Globus pallidus (tissue), 1 donor: ENCODE measurements at places on chromosomes 1 and 21.

GRCh38 chr1:178501705-178502329 is 5.1 kb upstream of the CLEC20A start:
- peak; percentile 41 for DNase-seq

DNA sequence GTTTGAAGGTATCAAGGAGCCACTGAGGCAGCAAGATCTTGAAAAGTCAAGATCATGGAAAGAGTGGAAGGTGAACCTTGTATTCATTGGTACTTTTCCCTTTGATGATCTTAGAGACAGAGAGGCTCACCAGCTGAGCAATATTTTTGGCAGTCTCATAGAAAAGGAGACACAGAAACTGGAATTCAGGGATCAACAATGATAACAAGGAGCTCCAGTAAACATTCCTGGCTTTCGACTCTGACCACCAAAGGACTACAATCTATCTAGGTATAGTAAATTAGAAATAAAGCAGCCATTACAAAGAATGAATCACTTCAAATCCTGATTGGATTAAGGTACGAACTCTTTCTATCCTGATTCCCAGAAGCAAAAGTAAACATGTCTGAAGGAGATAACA is 615.4 kb downstream of the KIF26B start:
- DNase-seq, result no peak

DNA sequence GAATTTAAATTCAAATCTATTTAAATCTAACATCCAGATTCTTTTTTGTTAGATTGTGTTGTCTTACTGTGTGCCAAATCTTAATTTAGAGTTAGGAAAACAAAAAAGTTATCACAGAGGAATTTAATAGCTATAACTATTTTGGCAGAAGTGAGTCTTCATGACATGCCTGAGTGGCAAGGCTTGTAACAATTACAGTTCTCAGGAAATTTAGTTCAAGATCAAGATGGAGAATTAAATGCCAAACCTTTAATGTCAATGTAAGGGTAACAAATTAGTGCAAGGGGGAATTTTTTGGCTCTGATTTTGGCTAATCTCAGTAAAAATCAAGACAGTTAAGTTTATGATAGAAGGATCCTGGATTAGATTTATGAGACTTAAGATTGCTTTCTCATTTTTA is 58.4 kb downstream of the GDAP2 start:
- no peak for DNase-seq

GRCh38 chr1:32702599-32703478 is at the start of gene SYNC:
TSS of gene SYNC (minus strand) at chr1:32702770. CDS start at chr1:32702660, 110 bp downstream.
- peak; percentile 9 for DNase-seq

GRCh38 chr1:63868268-63868781 is 94.5 kb downstream of the ROR1 start:
- no peak for DNase-seq

DNA sequence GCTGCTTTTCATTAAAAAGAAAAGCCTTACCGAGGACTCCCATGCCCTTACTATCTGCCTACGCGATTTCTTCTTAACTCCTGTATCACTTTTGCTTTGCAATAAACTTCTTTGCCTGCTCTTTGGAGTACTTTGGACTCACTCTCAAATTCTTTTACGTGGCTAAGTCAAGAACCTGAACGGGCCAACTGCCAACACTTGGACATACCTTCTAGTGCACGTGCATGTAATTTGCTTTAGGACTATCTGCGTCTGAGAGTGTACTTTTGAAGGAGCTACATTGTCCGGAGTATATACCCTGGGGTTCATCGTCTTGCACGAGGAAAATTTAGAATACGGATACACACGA is 3.6 kb upstream of the OTUD3 start:
- DNase-seq, result no peak

DNA sequence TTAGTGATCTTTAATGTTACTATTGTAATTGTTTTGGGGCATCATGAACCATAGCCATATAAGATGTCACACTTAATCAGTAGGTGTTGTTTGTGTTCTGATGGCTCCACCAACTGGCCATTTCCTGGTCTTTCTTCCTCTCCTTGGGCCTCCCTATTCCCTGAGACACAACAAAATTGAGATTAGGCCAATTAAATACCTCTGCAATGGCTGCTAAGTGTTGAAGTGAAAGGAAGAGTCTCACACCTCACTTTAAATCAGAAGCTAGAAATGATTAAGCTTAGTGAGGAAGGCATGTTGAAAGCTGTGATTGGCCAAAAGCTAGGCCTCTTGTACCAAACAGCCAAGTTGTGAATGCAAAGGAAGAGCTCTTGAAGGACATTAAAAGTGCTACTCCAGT is 30.7 kb downstream of the PPP2R5A start:
- DNase-seq, result peak; percentile 36

GRCh38 chr1:17553975-17554700 is 14.6 kb downstream of the ARHGEF10L start:
- no peak for DNase-seq

GRCh38 chr1:14568716-14569355 is 29.6 kb upstream of the KAZN start:
- DNase-seq, result no peak

DNA sequence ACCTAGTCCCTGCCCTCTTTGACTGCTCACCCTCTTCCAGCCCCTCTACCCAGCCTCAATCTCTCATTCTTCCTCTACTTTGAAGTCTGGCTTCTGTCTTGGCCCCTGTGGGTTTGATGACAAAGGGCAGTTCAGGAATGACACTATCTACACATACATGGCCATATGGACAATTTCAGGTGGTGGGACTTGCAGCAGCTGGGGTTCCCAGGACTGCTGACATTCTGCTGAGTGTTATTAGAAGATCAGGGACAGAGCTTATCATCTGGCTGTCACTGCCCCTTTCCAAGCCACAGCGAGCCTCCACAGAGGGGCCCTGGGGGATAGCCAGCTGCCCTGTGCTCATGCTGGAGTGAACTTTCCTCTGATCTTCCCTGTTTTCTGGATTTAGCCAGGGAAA is 97.4 kb upstream of the IPO9 start:
- DNase-seq, result no peak

DNA sequence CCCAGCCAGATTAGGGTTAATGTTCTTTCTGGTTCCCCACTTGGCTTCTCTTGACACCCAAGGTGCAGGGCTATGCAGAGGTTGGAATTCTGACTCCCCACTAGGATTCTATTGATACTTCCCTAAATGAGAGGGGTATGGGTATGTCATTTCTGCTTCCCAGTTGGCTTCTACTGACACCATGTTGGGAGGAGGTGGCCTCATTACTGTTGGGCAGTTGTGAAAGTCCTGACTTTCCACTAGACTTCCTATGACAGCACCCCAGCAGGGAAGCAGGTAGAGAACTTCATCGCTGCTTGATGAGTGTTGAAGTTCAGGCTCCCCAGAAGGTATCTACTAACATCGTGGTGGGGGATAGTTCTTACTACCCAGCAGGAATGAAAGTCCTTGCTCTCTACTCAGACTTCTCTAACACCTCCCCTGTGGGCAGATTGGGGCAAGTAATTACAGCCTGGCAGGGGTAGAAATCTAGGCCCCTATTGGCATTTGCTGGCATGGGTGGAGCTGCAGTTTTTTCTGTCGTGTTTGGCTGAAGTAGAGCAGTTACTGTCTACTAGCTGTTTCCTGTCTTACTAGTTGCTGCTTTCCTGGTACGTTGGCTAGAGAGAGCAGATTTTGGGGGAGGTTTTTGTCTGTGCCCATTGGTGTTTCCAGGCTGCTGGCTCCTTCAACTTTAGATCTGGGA is 41.5 kb downstream of the ZYG11B start:
- no peak for DNase-seq

DNA sequence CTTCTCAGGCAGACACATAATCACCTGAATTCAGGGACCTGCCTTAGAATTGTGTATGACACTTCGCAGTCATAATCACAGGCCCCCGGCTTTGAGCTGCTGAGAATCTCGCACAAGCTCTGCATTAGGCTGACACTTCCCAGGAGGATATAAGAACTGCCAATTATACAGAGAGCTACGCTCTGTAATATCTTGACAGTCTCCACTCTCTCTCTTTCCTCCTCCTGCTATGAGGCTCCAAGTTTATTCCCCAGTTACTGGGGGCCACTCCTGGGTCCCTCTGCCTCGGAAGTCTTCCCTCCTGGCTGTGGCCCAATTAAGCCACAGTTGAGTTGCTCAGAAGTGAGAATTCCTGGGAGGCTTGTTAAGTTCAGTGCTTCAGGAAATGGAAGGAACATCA is 42.7 kb downstream of the EBNA1BP2 start:
- DNase-seq, result no peak

DNA sequence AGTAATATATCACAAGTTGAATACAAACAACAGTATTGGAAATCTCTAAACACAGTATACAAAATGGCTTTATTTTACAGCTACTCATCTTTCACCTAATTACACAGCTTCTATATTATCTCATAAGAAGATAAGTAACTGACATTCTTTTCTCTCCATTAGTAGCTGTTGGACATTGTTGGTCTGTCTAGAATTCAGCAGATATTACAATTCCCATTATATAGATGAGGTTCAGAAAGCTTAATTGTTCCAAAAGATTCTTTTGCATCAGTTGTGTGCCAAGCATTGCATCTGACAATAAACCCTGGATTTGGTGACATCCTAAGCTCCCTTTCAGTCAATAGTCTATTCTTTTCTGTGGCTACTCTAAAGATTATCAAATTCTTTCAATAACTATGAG is 187.0 kb downstream of the NTMT2 start:
- no peak for DNase-seq

- no peak for DNase-seq
These were observed 108.5 kb downstream of the DENND1B start for GRCh38 chr1:197666769-197667285.
